Fibroblast of skin of right biceps (primary cell): ENCODE measurements at places on chromosomes 11 and 22.
A peak's percentile ranks its signal among the peaks of the same experiment; 100 is the strongest.

DNA sequence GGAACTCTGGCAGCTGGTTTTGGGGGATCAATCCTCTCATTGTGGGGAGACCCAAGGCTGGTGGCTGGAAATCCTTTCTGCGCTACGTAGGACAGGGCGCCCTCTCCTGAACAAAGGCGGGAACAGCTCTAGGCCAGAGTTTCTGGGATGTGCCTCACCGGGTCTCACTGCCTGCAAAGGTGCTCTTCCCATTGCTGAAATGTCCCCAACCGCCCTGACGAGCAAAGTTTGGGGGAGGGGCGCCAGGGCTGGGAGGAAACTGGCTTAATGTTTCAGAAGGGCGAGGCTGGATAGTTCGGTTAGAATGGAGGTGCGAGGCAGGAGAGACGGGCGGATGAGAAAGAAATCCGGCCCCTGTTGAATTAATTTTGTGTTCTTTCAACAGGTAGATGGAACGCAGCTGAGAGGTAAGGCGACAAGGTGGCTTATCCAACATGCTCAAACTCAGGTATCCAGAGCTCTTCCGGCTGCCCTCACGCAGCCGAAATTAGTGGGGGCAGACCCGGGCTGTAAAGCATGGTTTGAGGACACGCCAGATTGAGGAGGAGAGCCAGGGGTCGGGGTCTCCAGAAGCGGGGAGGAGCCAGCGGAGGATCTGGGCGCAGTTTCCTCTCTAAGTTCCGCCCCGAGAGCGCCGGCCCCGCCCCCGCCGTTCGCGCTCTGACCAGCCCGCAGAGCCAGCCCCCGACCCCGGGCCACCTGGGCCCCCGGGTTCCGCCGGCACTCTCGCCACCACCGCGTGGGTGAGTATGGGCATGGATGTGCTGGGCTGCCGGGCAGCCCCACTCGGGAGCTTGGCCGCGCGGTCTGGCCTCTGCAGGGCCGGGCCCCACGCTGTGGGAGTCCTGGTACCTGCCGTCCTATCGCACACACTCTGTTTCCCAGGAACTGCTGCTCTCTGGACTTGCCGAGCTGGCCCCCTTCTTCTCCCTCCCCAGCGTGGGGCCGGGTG is at the start of gene PGAP2:
PGAP2 (plus strand) TSS at position 652 of the 952 bp plus-strand sequence. CDS start 2,700 bp downstream, outside the sequence.
- DNase-seq: peak; percentile 53

- peak; percentile 34 for DNase-seq
These were observed 15.1 kb upstream of the ATXN10 start for GRCh38 chr22:45656577-45656976.

DNA sequence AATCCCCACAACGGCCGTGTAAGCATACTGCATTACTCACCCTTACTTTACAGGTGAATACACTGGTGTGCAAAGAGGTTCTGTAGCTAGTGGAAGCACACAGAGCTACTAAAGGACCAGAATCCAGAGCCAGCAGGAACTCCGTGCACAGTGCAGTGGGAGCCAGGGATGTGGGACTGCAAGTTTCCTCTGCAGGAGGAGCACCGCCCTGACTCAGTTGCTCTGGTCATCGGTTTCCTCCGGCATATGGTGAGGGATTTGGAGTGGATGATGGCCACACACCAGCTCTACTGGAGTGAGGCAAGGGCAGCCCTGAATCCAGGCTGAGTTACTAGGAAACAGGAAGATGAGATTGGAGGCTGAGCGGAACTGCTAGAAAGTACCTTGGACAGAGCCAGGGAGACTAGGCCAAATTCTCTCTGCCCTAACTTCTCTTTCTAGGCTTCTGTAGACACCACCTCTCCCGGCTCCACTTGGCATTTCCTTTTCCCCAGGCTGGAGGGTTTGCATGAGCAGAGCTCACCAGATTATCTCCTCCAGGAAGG is 18.2 kb upstream of the C22orf42 start:
- DNase-seq: no peak

DNA sequence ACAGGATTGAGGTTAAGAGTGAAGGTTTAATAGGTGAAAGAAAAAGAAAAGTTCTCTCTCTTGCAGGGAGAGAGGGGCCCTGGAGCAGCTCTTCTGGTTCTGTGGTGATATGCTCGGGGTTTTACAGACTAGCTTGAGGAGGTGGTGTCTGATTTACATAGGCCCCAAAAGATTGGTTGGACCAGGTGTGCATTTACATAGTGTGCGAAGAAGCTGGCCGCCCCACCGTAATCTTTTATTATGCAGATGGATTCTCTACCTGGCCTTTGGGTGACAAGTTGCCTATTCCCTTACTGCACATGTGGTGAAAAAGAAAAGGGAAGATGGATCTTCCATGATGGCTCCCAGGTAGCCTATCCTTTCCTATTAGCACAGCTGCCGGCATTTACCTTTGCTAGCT is 219.9 kb upstream of the GRIA4 start:
- DNase-seq: no peak

- DNase-seq: peak; percentile 70
These were observed 100.8 kb downstream of the TRAF6 start for GRCh38 chr11:36409152-36409816.

DNA sequence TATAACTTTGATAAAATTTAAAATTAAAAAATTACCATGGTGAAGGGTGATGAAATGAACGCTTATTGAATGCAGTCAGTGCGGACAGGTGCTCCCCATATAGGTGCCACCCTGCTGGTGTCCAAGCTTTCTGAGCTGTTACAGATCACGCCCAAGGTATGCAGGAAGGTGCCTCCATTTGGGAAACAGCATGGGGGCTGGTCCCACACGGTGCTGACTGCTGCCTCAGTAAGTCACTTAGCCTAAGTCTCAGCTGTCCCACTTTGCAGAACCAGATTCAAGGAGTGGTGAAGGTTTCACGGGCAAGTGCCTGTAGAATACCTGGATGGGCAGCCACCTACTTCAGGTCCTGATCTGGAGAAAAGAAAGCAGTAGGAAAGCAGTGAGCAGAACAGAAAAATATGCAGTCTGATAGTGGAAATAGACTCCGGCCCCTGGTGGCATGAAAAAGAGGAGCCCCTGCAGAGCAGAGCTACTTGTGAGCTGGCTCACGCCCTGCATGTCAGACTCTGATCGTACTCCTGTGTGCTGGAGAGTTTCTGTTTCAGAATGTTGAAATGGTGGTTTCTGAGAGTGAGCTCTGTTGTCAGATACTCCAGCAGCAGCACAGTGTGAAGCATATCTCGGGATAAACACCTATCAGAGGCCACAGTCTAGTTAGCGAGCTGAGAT is 33.2 kb downstream of the ADORA2A start:
- no peak for DNase-seq
